Left kidney (tissue), 8 donors: ENCODE measurements at places on chromosomes 3 and 15.

- DNase-seq = no peak
These were observed 752 bp downstream of the CEP63 start for GRCh38 chr3:134486577-134487041.

DNA sequence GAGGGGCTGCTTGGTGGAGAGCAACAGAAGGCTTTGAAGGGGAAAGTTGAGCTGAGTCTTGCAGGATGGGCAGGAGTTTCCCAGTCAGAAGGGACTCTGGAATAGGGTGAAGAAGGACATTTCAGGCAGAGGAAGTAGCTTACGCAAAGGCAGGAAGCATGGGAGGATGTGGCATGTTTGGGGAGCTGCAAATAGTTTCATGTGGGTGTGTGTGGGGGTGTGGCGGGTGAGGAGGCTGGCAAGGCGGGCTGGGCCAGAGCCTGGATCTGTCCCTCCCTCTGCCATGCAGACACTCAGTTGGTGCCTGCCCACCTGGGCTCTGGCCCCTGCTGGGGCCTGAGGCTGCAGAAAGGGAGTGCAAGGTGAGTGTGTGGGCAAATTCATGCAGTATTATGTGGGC lies 10.4 kb downstream of the TEX264 start:
- DNase-seq = no peak

DNA sequence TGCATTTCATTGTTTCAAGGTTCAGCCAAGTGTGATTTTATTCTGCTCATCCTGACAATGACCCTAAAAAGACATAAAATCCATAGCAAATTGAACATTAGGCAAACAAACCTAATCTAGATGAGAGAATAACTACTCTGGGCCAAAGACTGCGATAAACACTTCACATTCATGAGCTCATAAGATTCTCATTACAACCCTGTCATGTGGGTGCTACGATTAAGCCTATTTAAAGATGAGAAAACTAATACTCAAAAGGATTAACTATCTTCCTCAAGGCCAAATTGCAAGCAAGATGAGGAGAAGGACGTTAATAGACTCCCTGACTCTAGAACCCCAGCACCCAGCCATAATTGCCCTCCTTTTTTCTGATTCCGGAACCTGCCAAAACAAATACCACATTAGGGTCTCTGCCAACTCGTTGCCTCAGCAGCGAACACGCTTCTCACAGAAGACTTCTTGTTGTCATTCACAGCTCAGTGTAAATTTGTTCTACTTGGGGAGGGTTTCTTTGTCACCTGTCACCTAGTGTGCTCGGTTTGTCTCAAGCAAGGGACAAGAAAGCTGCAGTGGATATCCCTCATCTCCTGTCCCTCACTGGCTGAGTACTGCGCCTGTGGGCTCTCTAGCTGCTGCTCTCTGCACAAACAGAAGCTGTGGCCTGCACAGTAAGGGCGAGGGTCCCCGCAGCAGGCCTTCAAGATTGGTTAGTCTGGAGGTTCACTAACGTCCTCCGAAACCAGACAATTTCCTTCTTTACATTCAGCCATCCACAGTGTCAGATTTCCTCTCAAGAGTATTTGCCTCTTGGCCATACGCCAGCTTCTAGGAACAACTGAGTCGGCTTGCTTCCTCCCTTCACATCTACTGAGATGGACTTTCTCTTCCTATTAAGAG lies 200.0 kb upstream of the UBE2E2 start:
- DNase-seq = peak; percentile 15

- no peak for DNase-seq
These were observed 31.3 kb upstream of the ATP8B4 start for GRCh38 chr15:50150349-50150748.

- DNase-seq = no peak
These were observed 26.7 kb downstream of the ISL2 start for GRCh38 chr15:76363251-76363650.

DNA sequence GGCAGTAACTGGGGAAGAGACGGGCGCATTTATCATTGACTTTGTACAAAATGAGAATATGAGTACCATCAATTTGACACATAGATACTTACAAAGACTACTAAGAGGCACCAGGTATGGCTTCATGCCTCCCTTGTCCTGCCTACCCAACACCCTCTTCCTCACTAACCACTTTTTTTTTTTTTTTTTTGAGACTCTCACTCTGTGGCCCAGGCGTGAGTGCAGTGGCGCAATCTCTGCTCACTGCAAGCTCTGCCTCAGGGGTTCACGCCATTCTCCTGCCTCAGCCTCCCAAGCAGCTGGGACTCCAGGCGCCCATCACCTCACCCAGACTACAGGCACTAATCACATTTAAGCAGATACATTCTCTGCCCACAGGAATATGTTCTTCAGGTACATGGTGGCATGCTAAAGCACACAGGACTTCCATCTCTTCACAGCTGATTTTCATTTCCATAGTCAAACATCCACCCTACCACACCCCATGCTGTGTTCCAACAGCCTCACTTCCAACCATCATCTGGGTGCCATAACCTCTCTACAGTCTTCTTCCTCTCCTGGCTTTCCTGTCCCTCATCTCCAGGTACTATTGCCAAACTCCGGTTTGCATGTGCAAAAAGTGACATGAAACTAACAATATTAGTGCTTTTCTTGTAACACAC lies 41.7 kb downstream of the RAB27A start:
- no peak for DNase-seq

GRCh38 chr3:99663977-99664376 lies 25.6 kb downstream of the COL8A1 start:
- DNase-seq = no peak

DNA sequence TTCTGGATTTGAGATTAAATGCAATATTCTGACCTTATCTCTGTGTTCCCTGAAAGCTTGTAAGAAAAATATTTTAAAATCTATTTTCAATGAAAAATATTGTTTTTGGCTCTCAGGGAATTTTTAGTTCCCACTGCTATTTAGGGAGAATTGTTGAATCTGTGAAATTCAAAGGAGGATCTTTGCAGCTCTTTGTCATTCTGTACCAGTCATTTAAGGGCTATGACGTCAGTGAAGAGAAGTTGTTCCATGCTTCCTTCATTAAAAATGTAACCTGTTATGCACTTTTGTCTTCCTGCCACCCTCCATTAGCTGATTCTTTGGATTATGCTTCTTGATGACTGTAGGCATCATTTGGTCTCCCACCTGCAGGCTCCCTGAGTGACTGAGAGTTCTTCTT lies 427.8 kb upstream of the C2CD4B start:
- DNase-seq = no peak

- no peak for DNase-seq
These were observed 315.0 kb downstream of the OCA2 start for GRCh38 chr15:27784107-27784506.

- DNase-seq = no peak
These were observed 1.6 kb upstream of the RBMS3 start for GRCh38 chr3:29279286-29279685.

DNA sequence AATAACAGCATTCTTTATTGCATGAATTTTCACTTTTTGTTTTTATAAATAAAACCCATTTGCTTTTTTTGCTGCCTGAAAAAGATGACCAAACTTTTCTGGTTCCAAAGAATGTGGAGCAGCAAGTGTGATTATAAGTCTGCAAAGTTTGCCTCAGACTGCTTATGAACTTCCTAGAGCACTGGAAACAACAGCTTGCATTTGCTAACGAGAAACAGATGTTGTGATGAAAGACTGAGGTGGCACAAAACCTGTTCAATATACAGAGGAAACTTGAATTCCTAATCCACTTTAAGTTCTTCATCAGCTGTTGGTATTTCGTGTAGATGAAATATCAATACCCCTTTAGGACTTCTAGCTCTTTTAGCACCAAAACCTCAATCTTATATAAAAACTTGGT lies 9.3 kb downstream of the ZPLD1 start:
- no peak for DNase-seq

DNA sequence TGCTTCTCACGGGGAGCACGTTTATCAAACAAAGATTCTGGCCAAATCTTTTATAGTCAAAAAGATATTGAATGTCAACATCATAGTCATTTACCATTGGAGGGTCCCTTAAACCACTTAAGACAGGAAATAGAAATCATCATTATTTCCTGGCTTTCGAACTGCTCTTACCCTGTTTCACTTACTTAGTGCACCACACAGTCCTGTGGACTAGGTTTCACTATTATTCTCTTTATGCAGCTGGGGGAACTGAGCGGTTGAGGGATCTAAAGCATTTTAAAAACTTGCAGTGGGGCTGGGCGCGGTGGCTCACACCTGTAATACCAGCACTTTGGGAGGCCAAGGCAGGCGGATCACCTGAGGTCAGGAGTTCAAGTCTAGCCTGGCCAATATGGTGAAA lies 13.7 kb upstream of the TPRG1 start:
- no peak for DNase-seq

DNA sequence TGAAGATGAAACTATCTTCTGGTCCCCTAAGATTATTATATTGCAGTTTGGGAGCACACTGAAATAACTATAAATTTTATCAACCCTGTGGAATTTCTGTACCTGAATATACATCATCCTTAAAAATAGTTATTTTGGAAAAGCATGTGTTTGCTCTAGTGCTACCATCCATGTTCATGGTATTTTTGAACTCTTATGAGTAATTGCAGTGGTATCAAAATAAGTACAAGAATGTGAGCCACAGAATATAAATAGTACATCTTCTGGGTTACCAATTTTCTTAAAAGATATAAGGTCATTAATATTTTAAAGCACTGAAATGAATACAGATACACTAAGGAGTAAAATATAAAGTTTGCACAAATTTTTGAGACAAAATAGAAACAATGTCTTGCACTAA lies 206.5 kb downstream of the CBLB start:
- DNase-seq = no peak

GRCh38 chr3:195900436-195901355 lies 7.7 kb downstream of the TNK2 start:
- no peak for DNase-seq
